ENCODE measurements at places on chromosomes 11 and 22. TPM values are rescaled to one million over a fixed set of nuclear protein-coding genes. Genes with fewer than 3 reads are reported as not detected.

Gene PLA2G6
- total RNA-seq: 11.9 TPM

Gene KLHDC7B
- total RNA-seq: not detected

Gene SPON1
- 0.13 TPM for total RNA-seq

Gene CRYAB
- not detected for total RNA-seq

Gene IGLL1
- not detected for total RNA-seq

Gene CHRM1
- total RNA-seq: not detected

Gene BBOX1
- total RNA-seq: not detected
